NCI-H1930 (cell line): ENCODE measurements at places on chromosomes 4 and X.
A peak's percentile ranks its signal among the peaks of the same experiment; 100 is the strongest.

GRCh38 chrX:63918611-63919010 lies 133.6 kb upstream of the ARHGEF9 start:
- DNase-seq = no peak

- no peak for DNase-seq
Observed at GRCh38 chr4:148292686-148293085, 149.5 kb downstream of the NR3C2 start.

DNA sequence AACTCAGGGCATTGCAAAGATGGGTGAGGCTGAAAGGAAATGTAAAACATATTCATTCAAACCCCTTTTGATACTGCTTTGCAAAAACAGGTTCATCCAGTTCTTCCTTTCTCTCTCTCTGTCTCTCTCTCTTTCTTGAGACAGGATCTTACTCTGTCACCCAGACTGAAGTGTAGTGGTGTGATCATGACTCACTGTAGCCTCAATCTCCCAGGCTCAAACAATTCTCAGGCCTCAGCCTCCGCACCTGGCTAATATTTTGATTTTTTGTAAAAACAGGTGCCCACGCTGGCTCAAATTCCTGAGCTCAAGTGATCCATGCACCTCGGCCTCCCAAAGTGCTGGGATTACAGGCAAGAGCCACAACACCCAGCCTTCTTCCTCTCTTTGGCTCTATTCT lies 15.6 kb upstream of the DCHS2 start:
- DNase-seq = no peak

GRCh38 chr4:25215511-25215910 lies 18.3 kb upstream of the PI4K2B start:
- DNase-seq = no peak

DNA sequence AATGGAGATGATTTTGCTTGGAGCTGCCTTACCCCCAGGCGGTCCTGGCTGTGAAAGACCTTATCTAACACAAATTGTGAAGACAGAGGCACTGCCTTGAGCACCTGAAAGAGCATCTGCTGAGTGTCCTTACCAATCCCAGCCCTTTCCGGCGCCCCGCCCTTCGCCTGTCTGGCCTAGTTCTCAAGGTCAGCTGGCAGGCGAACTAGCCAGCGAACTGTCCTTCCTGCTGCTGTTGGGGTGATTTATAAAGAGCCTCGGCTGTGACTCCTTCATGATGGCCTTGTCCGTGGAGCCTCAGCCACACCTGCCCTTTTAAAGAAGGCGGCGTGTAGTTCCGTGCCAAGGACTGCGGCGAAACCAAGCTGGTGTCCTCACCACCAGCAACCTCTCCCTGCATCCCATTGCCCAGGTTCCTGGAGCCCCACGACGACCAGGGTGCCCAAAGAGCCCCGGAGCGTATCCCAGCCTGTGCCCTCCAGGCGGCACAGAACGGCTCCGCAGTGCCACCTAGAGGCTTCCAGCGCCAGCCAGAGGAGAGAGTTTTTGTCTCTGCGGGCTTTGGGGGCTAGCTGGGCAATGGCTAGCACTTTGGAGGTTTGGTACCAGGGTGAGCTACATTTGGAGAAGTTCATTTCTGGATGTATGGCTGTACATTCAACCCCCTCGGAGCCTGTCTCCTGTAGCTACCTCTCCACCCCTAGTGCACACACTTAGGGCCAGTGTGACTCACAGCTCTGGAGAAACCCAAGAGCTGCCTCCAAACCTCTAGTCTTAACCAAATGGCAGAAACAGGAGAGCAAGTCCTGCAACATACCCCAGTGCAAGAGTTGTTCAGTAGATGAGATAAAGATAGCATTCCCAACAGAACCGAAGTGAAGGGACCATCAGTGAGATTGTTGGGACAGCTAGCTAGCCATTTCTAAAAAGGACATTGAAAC lies 36.8 kb upstream of the VMA21 start:
- peak; percentile 9 for DNase-seq
